Stimulated activated CD4-positive, alpha-beta T cell treated with anti-CD3 and anti-CD28 coated beads, Interleukin-4, amount 100 ng/mL, for 24 hours (primary cell): ENCODE measurements at places on chromosomes 1 and 21.

DNA sequence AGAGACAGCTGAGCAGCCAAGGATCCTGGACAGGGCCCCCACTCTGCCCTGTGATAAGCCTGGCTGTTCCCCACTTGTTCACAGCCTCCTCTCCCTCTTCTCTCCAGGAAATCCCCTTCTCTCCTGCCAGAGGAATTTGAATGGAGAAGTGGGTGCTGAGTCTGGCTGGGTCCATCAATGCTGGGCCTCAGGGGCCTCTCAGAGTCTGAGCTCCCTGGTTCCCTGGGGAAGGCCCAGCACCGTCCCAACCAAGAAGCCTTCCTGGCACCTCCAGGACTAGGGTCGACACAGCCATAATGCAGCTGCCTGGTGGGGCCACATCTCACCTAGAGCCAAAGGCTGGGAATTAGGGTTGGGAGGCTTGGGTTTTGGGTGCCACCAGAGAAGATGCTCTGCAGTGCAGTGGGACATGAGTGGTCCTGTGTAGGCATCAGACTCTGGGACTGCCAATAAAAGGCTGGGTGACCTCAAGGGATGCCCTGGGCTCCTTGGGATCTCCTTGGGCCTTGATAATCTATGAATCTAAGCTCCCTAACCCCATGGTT lies 2.5 kb downstream of the MYBPH start:
- no peak for DNase-seq

DNA sequence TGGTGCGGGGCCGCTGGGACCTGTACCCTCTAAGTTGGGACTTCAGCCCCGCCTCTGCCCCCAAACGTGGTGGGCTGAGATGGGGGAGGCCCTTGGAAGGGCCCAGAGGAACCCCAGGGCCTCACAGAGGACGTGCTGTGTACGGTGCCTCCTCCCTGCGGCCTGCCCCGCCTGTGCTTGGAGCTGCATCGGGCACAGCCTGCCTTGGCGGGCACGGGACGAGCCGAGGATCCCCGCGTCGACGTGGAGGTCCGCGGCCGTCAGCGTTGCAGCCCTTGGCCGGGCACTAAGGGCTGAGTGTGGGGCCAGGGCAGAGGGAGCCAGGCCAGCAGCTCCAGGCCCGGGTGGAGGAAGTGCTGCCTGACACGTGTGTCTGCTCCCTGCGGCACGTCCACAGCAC lies 43.4 kb downstream of the PRKCZ start:
- DNase-seq, result no peak

- DNase-seq, result no peak
These were observed 37.0 kb downstream of the TM2D1 start for GRCh38 chr1:61687901-61688300.

DNA sequence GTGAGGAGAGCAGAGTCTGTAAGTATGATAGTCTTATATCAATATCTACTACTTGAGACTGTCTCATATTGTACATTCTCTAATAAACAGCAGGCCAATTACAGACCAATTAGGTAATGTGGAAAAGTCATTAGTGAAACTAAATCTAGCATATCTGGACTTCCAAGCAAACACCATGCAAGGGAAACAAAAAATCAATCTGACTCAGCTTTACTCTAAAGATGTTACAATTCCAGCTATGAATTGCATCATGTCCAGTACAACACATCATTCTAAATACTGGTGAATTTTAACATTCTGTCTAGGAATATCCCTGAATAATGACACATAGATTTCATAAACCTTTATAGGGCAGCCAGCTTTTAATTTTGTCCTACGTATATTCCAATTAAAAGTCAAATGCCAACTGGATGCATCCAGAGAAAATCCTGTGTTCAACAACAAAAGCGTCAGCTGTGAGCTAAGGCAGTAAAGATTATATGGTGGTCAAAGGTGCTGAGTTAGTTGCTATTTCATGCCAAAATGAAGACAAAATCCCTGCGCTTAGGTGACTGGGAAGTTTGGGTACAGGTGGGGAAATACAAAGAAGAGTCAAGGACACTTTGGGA lies 159.3 kb downstream of the TTLL7 start:
- DNase-seq, result no peak

DNA sequence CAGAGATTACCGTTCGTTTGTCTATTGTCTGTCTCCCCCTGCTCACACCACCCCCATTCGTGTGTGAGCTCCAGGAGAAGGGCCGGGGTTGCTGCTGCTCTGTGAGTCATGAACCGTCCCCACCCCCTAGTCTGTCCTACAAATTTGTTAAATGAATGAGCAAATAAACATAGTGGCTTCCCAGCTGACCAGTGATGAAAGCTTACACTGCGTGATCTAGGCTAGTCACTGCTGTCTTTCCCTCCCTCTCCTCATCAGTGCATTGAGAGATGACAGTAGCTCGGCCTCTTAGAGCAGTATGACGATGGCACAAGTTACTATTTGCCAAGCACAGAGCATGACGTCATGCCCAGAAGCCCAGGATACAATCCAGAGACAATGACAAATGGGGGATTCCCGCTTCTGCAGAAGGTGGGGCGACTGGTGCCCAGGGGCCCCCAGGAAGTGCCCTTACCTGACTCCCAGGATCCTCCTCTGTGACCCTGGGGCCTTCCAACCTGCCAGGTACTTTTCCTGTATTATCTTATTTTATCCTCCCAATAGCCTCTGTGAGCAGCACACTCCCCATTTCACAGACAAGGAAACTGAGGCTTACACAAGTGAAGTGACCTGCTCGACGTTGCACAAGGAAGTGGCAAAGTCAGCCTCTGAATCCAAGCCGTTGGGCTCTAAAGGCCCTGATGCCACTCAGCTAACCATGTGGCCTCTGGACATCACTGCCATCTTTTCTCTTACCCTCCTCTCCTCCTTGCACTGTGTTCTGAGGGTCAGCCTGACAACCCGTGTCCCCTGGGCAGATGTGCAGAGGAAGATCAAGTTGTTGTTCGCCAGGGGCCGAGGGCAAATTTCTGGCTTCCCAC lies 8.6 kb upstream of the EPHA2 start:
- peak; percentile 17 for DNase-seq

- peak; percentile 33 for DNase-seq
These were observed 3.1 kb downstream of the C1orf162 start for GRCh38 chr1:111476761-111477309.

DNA sequence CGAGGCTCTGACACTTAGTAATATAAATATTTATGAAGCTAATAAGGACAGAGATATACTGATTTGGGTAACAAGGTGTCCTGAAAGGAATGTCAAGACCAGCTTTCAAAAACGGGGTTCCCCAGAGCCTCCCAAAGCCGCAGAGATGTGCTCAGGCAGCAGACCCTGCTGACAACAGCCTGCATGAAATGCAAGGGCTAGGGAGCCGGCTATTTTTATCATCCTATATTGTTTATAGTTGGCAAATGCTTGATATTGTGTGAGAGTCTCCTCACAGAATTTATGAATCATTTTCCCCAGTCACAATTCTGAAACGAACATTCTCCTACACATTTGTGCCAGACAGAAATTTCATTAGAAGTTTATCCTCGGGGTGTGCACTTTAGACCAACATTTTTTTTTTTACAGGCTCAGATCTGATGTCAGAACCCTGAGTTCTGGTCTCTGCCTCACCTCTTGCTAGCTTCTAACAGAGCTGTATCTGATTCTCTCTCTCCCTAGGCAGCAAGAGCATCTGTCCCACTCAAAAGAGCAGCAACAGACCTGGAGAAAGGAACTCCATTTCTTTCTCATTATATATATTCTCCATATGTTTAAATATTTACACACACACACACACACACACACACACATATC lies 302.3 kb upstream of the PLD5 start:
- no peak for DNase-seq

GRCh38 chr1:174265282-174265681 lies 106.0 kb downstream of the RABGAP1L start:
- DNase-seq, result no peak

DNA sequence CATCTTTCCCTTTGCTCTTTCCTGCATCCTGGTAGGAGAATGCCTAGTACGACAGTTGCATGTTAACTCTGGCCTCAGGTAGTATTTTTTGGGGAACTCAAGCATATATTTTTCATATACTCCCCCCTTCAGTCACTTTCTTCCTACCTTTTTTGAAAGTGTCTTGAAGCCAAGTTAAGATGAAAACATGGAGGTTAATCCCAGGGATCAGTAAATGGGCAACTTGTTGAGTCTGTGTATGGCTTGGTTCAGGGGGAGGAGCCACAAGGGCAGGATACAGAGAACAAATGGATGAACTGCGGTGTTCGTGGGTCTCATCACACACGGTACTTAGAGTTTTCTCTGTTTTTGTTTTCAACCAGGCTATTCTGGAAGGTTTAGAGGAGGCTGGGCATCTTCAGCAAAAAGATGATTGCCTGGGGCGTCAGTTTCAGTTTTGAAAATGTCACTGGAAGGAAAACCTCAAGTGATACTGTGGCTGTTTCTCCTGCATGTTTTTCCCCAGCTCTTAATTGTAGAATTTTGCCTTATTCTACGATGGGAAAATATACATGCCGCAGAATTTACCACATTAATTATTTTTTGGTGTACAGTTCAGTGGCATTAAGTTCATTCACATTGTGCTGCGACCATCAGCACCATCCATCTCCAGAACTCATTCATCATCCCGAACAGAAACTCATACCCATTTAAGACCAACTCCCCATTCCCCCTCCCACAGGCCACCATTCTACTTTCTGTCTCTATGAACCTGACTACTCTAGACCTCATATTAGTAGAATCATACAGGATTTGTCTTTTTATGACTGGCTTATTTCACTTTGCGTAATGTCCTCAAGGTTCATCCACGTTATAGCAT lies 71.5 kb downstream of the MAP10 start:
- DNase-seq, result peak; percentile 36

- no peak for DNase-seq
These were observed 82.4 kb downstream of the COL11A1 start for GRCh38 chr1:103025858-103026409.

DNA sequence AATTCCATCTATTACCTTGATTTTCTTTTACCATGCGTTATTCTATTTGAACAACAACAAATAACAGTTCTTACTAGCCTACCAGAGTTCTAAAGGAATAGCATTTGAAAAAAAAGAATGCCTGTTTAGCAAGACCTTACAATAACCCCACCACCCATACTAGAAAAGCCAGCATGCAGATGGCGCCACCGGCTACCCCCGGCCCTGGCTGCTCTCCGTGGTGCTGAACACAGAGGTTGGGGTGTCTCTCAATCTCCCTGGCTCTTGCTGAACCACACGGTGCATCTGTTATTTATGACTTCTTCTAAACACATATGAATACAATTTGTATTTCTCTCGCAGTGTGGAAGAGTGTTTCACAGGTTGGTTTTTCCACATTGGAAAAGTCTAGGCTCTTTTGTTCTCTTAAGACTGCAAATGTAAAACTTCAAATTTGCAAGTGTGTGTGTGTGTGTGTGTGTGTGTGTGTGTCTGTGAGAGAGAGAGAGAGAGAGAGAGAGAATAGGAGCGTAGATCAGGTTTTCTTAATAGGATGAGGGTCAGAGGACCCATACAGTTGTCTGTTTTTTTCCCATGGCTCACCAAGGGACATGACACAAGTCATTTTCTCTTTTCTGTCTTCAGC lies 13.6 kb downstream of the GRIK3 start:
- no peak for DNase-seq

DNA sequence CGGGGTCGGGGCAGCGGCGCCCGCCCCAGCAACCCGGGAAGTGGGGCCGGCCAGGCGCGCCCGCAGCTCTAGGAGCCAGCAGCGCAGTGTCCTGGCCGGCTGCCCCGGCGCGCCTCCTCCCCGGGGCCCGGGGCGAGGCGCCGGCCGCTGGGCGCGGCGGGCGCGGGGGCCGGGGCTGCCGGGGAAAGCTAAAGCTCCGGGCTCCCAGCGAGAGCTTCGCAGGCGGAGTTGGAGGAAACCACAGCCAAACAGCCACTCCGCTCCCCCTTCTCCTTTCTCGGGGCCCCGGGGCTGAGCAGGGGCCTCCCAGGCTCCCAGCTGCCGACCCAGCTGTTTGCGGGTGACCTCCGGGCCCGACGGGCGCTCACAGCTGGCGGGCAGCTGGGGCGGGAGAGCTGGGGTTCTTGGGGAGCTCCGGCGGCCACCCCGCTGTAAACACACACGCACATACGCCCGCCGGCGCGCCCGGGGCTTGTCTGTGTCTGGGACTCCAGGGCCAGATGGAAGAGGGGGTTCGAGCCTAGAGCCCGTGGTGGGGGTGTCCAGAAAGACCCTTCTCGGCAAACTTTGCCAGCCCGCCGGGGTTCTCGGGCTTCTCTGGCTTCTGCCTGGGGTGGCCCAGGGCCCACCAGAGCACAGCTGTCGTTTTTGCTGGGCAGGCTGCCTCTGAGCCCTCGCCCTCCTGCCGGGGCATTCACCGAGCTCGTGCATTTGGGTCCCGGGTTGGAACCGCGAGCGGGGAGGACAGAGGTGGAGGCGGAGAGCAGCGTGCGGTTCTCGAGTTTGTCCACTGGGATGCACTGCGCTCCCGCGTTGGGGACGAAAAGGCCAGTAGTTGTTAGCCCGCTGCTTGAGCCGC lies 1.5 kb downstream of the AJAP1 start:
- DNase-seq, result no peak

GRCh38 chr21:37699024-37699775 lies 217.1 kb downstream of the KCNJ6 start:
- DNase-seq, result no peak

DNA sequence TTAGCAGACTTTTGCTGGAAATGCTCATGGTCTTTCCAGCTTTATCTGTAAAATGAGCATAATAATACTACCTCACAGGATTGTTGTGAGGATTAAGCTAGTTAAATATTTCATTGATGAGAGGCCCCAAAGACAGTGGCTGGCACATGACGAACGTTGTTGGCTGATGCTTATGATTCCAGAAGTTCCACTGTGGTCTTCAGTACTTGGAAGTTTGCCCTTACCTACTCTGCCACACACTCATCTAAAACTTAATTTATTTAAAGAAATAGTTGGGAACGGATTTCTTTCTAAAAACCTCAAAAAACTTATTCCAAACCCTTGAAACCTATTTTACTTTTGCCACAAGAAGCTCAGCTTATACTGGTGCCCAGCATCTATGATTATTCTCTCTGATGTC lies 170.7 kb downstream of the DHRS3 start:
- DNase-seq, result no peak

GRCh38 chr1:43953361-43953760 lies 6.6 kb downstream of the IPO13 start:
- DNase-seq, result no peak
